EH (cell line): ENCODE measurements at places on chromosomes 2 and 18.
A peak's percentile ranks its signal among the peaks of the same experiment; 100 is the strongest.

DNA sequence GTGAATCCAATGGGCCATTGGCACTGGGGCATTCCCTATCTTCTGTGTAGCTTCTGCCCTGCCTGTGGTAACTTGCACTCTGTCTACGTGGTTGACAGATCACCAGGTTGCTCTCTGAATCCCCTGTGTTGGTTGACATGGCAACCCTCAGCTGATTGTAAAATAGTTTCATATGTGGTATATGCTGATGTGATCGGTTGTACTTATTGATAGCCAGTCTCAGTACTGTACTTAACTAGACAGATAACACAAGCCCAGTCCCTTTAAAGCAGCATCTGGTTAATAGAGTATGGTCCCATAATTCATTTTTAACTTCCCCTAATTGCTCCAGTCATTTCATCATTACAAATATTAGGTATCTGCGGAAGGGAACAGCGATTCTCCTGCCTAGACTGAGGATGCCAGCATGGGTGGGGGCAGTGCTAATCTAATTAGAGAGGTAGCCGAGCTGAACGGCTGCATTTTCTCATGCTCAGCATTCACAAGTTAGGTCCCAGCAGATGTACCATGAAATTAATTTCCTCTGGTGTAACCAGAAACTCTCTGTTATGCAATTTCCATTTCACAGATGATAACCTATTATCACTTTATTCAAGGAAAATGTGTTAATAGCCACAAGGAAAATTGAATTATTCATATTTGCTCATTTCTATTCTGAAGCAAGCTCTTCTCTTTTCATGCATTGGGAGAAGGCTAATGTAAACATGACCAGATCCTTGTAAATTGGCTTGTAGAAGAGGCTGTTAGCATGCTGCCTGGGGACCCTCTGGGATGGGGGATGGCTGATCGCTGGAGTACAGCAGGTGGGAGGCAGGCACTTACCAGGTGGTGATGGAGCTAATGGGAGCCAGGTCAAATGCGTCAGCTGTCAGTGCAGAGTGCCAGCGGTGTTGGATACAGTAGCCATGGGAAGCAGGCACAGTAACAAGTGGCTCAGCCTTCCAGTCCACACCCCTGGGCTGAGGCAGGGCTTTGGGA, 608.3 kb downstream of the GALR1 start:
- DNase-seq: no peak

DNA sequence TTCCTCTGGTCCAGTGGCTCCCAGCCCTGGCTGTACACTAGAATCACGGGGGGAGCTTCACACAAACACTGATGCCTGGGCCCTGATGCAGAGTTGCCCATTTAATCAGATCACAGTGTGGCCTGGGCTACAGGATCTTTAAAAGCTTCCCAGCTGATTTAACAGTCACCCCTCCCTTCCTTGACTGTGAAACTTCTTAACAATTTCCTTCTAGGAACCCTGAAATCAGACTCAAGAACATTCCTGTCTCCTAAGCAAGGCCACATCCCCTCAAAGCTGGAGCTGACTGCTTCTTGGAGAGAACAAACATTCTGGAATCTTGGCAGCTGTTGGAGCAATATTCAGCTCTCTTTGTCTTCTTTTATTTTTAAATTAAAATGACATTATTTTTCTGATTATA, 88.7 kb downstream of the ADD2 start:
- DNase-seq: peak; percentile 20

DNA sequence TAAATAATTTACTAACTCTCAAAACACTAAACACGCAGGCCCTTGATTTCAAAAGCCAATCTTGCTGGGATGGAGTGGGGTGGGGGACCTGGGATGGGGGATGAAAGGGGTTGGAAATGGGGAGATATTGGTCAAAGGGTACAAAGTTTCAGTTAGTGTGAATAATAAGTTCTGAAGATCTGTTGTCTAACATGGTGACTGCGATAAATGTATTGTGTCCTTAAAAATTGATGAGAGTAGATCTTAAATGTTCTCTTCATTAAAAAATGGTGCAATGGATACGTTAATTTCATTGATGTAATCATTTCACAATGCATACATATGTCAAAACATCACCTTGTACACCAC, 505 bp upstream of the ACYP2 start:
- DNase-seq: no peak

- peak; percentile 74 for DNase-seq
Measured at GRCh38 chr2:121748202-121748601, 7.2 kb upstream of the TSN start.

GRCh38 chr2:212941361-212941760, 210.1 kb downstream of the IKZF2 start:
- DNase-seq: no peak

DNA sequence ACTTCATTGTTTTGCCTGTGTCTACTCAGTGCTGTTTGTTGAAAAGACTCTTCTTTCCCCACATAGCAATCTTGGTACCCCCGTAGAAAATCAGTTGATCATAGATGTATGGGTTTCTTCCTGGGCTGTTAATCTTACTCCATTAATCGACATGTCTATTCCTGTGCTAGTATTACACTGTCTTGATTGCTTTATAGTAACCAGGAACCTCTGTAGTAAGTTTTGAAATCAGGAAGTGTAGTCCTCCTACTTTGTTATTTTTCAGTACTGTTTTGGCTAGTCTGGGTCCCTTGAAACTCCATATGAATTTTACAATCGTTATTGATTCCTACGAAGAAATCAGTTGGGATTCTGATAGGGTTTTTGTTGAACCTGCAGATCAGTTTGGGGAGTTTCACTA, 78.8 kb upstream of the FAM136A start:
- no peak for DNase-seq

DNA sequence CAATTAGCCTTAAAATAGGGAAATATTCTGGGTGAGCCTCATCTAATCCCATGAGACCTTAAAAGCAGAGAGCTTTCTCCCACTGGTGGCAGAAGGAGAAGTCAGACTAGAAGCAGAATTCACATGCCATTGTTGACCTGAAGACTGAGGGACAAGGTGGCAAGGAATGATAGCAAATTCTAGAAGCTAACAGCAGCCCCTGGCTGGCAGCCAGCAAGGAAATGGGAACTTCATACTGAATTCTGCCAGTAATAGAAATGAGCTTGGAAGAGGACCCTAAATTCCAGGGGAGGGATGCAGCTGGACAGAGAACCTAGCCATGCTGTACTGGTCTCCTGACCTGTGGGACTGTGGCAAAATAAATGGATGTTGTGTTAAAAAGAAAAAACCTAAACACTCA, 19.5 kb downstream of the B3GNT7 start:
- DNase-seq: peak; percentile 16

DNA sequence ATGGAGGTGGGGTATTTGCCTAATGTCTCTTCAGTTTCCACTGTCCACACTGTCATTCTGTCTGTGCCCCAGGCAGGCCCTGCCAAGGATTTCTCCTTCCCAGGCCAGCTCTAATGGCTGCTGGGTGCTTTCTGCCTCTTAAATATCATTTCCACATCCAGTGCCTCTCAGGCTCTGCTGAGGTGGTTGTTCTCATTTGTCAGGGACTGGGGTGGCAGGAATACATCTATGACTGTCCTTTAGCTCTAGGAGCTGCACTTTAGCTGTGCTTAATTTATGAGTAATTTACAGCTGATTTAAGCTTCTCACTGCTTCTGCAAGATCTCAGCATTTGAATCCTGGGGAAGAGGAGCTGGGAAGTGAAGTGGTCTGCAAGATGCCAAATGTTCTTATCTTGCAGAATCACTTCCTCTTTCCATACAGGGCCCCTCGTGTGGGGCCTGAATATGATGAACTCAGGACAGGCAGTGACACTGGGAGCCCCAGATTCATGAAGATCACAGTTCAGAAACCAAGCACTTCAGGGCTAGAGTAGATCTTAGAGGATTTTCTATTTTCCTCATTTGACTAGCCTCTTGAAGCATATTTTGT, 150.2 kb downstream of the FSHR start:
- no peak for DNase-seq

- DNase-seq: no peak
Measured at GRCh38 chr2:241949736-241950412, 80.3 kb downstream of the RTP5 start.

- no peak for DNase-seq
Measured at GRCh38 chr2:56801214-56801613, 617.4 kb downstream of the CCDC85A start.

DNA sequence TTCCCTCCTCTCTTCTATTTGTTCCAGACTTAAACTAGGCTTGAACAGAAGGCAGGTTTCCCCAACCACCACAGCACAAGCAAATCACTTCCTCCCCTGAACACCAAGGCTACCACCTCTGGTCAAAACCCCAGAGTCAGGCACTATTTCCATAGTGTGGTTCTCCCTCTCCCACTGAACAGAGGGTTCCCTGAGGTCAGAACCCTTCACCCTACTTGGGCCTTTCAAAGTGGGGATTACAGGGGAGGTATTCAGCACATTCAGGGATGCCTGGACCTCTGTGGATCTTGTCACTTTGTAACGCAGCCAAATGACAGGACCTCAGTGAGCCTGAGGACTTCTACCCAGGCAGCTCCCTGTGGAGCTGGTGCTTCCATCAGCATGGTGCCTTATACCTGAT, 88.7 kb downstream of the TNS1 start:
- no peak for DNase-seq

- no peak for DNase-seq
Measured at GRCh38 chr2:64300066-64300465, 153.9 kb upstream of the LGALSL start.

DNA sequence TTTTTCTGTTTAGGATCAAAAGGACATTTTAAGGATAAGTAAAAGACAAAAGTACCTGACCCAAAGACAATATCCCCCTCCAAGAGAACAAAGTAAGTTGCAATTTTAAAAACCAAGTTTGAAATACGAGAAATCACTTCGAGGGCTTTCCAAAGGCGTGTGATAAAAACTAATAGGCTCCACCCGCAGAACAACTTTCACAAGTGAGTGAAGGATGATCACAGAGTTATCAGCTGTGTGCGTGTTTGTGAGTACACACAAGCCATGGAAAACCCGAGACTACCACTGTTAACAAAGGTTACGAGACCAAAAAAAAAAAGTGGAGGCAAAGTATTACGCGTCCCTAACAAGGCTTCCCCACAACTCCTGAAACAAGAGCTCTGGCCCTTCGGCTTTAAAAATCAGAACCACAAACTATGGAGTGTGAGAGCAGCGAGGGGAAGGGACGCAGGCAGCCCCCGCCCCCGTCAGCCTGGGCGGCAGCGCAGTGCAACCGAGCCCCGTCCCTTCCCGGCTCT, 719 bp downstream of the SMAD2 start:
- peak; percentile 61 for DNase-seq

- peak; percentile 79 for DNase-seq
Measured at GRCh38 chr2:164896634-164897355, 55.2 kb upstream of the COBLL1 start.

DNA sequence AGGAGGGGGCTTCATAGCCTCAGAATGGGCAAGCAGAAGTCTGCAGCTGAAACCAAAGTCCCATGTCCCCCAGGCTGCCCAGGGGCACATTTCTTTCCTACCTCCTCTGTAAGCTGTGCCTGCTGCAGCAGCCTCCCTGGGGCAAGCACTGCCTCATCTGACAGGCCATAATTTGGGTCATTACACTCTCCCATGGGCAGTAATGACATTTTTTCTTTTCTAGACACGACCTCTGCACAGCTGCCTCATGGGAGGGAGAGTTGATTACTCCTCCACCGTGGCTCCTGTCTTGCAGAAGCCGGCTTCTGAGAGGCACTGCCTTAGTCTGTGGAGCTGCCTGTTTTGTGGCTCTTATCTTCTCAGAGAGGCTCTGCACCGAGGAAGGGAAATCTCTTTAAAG, 268.9 kb downstream of the TDRD15 start:
- DNase-seq: no peak

DNA sequence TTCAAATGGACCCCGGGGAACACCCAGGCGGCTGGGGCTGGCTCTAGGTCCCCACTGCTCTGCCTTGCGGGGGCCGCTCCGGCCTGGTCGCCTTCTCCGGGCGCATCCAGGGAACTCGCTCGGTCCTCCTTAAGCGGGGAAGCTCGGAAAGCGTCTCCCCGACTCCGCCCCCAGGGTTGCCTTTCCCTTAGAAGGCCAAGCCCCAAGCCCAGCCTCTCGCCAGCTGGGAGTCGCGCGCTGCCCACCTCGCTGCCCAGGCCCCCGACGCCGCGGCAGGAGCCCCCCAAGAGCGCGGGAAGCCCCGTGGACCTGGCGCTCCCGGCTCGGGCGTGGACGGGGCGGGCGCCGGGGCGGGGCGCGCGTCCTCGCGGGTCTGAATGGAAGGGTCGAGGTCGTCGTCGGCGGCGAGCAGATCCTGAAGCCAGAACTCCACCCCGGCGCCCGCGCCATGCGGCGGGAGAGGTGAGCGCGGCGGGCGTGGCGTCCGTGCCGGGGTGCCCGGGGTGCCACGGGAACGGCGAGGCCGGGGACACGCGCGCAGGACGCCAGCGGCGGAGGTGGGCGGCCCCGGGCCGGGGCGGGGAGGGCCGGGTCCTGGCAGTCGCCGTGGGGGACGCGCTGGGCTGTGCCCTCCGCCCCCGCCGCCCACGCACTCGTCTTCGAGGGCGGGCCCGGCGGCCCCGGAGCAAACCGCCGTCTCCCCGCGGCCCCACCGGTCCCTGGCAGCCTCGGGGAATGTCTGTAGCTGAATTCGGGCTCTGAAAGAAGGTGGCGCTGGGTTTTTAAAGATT, at the start of gene BOK:
Gene BOK (plus strand): TSS at position 214 of the 791 bp plus-strand sequence. CDS start 739 bp downstream, outside the sequence.
- DNase-seq: peak; percentile 83

DNA sequence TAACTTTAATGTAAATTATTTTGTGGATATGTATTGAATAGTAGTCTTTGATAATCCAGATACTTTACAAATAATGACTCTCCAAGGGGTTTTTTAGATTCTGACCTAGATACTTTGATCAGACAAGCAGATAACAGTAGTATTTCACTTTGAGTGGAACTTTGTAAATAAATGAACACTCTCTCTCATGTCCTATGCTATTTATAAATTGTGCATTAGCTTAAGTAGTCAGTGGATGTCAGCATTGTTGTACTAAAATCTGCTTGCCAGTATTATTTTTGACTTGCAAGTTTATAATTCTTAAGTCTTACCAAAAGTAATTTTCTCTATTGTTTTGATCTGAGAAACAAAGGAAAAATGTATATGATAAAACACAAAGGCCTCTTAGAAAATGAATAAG, 1113.1 kb upstream of the NRXN1 start:
- no peak for DNase-seq

GRCh38 chr2:72619626-72620025, 206.2 kb downstream of the EXOC6B start:
- peak; percentile 7 for DNase-seq

GRCh38 chr2:217886720-217887309, 116.0 kb downstream of the TNS1 start:
- peak; percentile 79 for DNase-seq

DNA sequence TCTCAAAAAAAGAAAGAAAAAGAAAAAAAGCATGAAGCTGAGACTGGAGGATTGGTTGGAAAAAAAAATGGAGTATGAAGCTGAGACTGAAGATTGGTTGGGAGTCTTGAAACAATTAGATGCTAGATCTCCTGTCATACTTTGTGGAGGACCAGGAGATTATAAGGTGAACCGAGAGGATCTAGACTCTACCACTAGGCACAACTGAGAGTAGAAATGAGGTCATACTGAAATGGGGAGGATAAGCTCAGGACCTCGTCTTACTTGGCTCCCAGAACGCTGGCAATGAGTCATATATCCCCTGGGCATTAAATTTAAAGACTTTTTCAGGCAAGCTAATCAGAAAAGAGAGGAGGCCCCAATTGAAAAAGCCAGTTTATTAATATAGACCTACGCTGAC, 3.3 kb upstream of the ORC2 start:
- peak; percentile 84 for DNase-seq
